ENCODE measurements at places on chromosomes 16 and 17. TPM values are rescaled to one million over a fixed set of nuclear protein-coding genes. Genes with fewer than 3 reads are reported as not detected.

Gene ADAD2
- total RNA-seq = not detected

Gene SLC38A8
- total RNA-seq = not detected

Gene RANBP10
- total RNA-seq = 8.9 TPM

Gene CCL16
- total RNA-seq = not detected

Gene PIK3R5
- total RNA-seq = not detected

Gene DUSP14
- total RNA-seq = 51.8 TPM

Gene ZNF207
- total RNA-seq = 242 TPM

Gene CMC2
- 127 TPM for total RNA-seq

Gene ARHGAP23
- total RNA-seq = 55.2 TPM

Gene NIP7
- total RNA-seq = 58.4 TPM

Gene ARL5C
- not detected for total RNA-seq

Gene KCNAB3
- 2.9 TPM for total RNA-seq

Gene TP53TG3C
- total RNA-seq = 0.31 TPM
